PC-3 (cell line): ENCODE measurements at places on chromosomes 6 and 20. TPM values are rescaled to one million over a fixed set of nuclear protein-coding genes. Genes with fewer than 3 reads are reported as not detected.

DNA sequence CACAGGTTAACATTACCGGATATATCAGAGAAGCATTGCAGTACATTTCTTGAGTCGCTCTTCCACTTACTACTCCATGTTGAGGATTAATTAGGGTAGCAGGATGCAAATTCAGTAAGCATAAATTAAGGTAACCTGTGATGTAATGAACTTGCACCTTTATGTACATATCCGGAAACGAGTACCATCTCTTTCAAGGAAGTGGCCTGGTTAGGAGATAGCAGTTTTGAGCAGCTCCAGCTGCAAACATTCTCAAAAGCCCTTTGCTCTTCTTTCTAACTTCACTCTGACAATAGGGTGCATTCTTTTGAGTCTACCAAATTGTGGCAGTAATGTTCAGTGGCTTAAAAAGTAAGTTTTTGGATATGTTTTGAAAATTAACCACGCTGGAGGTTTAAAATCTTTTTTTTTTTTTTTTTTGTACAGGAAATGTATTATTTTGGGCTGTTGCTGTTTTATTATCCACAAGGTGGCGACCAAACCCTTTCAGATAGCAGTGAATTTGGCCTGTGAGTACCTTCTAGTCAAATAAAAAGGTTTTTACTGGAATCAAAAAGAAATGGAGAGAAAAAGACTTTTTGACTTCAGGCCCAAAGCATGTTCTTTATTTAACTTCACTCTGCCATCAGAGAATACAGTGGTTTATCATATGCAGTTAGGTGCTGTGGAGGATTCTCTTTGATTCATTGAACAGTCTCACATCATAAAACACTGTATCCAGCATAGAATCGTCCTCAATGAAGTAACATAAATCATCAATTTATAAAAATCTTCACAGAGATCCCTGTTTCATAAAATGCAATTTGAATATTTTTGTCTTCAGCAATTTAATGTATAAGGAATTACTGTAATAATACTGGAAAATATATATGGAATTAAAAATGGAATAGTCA is 8.9 kb downstream of the FAM217B start:
- H3K36me3 ChIP-seq: no peaks in the 10 kb centered on the region; the same call in 1 of the 2 replicates
- no peak overlapping the region for H3K4me3 ChIP-seq
- no peak overlapping the region for H3K27ac ChIP-seq
- DNase-seq: peak; percentile 69
- no peaks in the 10 kb centered on the region for H3K27me3 ChIP-seq

- H3K27me3 ChIP-seq: no peaks in the 10 kb centered on the region
- no peaks in the 10 kb centered on the region for H3K36me3 ChIP-seq
- no peak overlapping the region for H3K4me3 ChIP-seq
- H3K27ac ChIP-seq: no peak overlapping the region
- H3K4me1 ChIP-seq: no peaks in the 10 kb centered on the region
Measured at GRCh38 chr6:44820759-44821158, 433.3 kb downstream of the CDC5L start.

DNA sequence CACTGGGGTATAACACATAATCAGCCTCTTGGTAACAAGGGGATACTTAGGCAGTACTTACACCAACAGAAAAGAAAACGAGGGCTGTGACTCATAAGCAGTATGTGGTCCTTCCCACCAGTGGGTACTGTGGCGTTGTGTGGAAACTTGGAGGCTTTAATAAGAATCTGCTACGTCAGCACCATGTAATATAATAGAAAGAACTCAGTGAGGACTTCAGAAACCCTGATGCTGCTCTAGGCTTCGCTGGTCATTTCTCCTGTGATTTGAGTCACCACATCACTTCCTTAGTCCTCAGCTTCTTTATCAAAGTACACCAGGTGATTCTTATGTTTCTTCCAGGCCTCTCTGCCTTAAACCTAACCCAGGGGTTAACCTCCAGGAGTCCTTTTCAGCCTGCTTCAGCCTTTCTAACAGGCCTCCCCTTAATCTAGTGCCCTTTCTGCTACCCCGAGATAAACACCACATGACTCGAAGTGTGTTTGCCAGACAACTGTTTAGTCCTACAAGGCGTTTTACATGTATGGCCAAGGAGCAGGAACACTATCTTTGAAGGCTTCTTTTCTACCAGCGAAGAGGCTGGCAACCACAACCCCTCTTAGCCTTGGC is 68.5 kb downstream of the FYN start:
- peaks cover 52% of the 10 kb centered on the region for H3K4me1 ChIP-seq
- H3K27me3 ChIP-seq: no peaks in the 10 kb centered on the region
- no peaks in the 10 kb centered on the region for H3K36me3 ChIP-seq

DNA sequence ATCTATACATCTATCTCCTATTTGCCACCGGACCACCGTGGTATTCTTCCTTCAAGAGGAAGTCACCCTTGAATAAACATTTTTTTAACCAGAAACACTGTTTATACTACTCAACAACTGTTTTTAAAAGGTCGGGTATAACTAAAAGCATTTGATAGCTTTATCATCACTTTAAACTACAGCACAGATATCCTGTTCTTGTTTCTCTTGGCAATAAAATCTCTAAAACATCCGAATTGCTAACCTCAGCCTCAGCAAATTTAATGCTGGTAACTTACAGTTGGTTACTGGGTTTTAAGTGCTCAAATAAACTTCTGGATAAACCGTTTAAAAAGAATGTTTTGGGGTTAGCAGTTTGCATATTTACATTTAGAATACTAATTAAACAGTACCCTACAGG is 20.4 kb downstream of the ZUP1 start:
- no peak overlapping the region for H3K27ac ChIP-seq
- no peaks in the 10 kb centered on the region for H3K27me3 ChIP-seq
- no peak overlapping the region for H3K4me3 ChIP-seq
- peaks cover 9% of the 10 kb centered on the region; the same call in 1 of the 2 replicates for H3K36me3 ChIP-seq
- no peaks in the 10 kb centered on the region for H3K4me1 ChIP-seq
- no peak for DNase-seq

GRCh38 chr20:14189794-14190402 is 147.5 kb downstream of the FLRT3 start:
- peak; percentile 74 for DNase-seq
- H3K36me3 ChIP-seq: no peaks in the 10 kb centered on the region
- no peak overlapping the region for H3K27ac ChIP-seq
- 0 out of 2 replicates have a peak, but pooled peaks cover 7% of the 10 kb centered on the region for H3K4me1 ChIP-seq
- no peak overlapping the region for H3K4me3 ChIP-seq
- no peaks in the 10 kb centered on the region for H3K27me3 ChIP-seq

The ADGB gene
- total RNA-seq: not detected in 2 replicates

- no peak overlapping the region for H3K4me3 ChIP-seq
- no peaks in the 10 kb centered on the region for H3K4me1 ChIP-seq
- no peak overlapping the region for H3K27ac ChIP-seq
- no peaks in the 10 kb centered on the region for H3K36me3 ChIP-seq
- no peaks in the 10 kb centered on the region for H3K27me3 ChIP-seq
Measured at GRCh38 chr6:115770851-115771250, 289.8 kb downstream of the FRK start.

- no peaks in the 10 kb centered on the region for H3K27me3 ChIP-seq
- peaks cover 11% of the 10 kb centered on the region; the same call in 1 of the 2 replicates for H3K4me1 ChIP-seq
- H3K36me3 ChIP-seq: no peaks in the 10 kb centered on the region
- H3K4me3 ChIP-seq: no peak overlapping the region
Measured at GRCh38 chr6:155417454-155417853, 38.2 kb downstream of the NOX3 start.

- H3K36me3 ChIP-seq: no peaks in the 10 kb centered on the region
- peaks cover 12% of the 10 kb centered on the region for H3K4me1 ChIP-seq
- DNase-seq: no peak
- H3K4me3 ChIP-seq: no peak overlapping the region
- no peak overlapping the region for H3K27ac ChIP-seq
Measured at GRCh38 chr6:57432919-57433684, 115.7 kb downstream of the PRIM2 start.

The OR12D3 gene
- total RNA-seq: not detected in 2 replicates

- no peak overlapping the region for H3K27ac ChIP-seq
- no peaks in the 10 kb centered on the region for H3K4me1 ChIP-seq
- H3K4me3 ChIP-seq: no peak overlapping the region
- peaks cover 10% of the 10 kb centered on the region for H3K27me3 ChIP-seq
Measured at GRCh38 chr6:33822575-33823395, 19.0 kb upstream of the MLN start.
